Hematopoietic multipotent progenitor cell treated with erythropoietin and hydrocortisone succinate and interleukin-3 and kit ligand, for 15 days (in vitro differentiated cells): ENCODE measurements at places on chromosomes 7 and 10.

DNA sequence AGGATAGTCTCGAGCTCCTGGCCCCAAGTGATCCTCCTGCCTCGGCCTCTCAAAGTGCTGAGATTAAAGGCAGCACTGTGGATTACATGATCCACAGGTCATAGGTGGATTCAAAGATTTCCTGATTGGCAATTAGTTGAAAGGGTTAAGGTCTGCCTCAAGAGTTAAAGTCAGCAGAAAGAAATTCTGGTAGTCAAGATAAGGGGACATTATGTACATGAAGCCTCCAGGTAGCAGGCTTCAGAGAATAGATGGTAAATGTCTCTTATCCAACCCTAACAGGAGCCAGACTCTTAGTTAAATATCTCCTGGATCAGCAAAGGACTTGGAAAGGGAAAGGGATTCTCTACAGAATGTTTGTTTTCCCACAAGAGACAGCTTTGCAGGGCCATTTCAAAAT, 93.7 kb downstream of the SKIDA1 start:
- DNase-seq = no peak

DNA sequence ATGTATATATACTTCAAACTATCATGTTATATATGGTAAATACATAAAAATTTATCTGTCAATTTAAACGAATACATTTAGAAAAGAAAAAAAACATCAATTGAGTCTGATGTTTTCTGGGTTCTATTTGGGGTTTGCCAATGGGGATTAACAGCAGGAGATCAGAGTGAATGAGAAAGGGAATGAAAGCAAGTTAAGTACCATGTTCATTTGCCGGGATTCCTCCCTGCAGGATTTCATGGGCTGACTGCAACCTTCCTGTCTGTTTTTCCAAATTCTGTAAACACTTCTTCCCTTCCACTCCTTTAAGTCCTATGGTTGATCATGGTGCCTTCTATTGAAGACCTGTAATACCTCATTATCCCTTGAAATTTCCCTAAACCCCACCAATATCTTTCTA, 33.9 kb upstream of the SEMA3A start:
- no peak for DNase-seq

DNA sequence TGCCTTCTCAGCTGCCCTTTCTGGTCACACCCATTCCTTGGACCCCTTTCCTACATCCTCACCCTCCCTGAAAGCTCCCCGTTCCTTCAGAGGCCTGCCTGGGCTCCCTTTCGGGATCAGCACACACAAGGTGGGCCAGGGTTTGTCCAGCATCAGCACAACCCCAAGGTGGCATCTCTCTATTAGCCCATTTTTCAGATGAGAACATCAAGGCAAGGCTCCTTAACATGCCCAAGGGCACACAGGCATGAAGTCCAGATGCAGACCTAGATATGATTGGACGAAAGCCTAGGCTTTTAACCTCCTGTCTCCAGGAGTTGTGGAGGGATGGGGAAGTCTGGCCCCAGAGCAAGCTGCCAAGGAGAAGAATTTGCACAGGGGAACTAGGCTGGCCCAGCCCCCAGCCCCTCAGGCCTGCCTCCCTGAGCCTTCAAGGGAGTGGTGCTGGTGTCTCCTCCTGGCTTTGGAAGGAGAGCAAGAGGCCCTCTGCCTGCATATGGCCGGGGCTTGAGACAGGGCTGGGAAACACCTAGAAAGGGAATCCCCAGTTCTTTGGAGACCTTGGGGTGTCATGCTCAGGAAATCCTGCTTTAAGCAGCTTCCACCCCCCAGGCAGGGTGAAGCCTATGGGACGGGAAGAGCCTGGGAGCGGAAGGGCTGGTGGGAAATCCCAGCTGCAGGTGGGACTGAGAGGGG, 9.0 kb upstream of the VSIR start:
- no peak for DNase-seq

GRCh38 chr10:1546431-1547110, 190.8 kb downstream of the ADARB2 start:
- no peak for DNase-seq

GRCh38 chr7:150903606-150904005, 51.3 kb downstream of the AOC1 start:
- DNase-seq = no peak

DNA sequence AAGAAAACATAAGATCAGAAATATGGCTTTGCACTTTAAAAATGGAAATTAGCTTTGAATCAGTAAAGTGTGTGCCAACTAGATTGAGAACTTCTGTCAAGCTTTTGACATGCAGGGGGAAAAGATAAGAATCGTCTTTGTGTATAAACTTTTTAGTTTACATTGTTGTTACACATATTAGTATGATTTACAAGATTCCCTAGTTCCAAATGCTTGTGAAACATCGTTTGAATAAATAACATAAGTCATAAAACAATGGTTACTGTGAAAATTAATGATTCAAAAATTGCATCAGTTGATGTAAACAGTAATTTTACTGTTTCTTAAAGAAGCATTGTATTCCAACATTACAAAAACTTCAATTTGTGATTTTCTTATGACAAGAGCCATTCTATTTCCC, 207.6 kb upstream of the MTPN start:
- no peak for DNase-seq

DNA sequence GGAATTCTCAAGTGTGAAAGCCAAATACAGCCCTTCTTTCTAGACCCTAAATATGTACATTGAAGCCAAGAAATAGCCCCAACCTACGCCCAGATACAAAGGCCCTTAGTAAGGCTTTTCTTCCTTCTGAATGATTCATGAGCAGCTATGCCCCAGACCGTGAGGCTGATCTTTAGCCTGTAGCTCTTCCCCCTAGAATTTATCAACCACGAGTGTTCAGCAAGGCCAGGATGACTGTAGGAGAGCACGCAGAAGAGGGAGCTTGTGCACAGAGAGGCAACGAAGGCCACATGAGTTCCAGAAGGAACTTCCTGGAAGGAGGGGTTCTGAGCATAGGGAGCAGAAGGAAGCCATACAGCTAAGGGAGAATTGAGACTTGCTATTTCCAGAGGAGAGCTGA, 53.0 kb upstream of the HABP2 start:
- no peak for DNase-seq

GRCh38 chr7:75650681-75651080, 88.1 kb downstream of the HIP1 start:
- peak; percentile 21 for DNase-seq

DNA sequence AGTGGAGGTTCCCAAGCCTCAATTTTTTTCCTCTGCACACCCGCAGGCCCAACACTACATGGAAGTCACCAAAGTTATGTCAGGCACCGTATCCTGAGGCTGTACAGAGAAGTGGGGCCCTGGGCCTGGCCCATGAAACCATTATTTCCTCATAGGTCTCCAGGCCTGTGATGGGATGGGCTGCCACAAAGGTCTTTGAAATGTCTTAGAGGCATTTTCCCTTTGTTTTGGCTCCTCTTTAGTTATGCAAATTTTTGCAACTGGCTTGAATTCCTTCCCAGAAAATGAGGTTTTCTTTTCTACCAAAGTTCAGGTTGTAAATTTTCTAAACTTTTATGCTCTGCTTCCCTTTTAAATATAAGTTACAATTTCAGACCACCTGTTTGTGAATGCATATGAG, 365.2 kb downstream of the HGF start:
- no peak for DNase-seq

GRCh38 chr7:27172823-27173510, 1.2 kb downstream of the HOXA10 start:
- no peak for DNase-seq

DNA sequence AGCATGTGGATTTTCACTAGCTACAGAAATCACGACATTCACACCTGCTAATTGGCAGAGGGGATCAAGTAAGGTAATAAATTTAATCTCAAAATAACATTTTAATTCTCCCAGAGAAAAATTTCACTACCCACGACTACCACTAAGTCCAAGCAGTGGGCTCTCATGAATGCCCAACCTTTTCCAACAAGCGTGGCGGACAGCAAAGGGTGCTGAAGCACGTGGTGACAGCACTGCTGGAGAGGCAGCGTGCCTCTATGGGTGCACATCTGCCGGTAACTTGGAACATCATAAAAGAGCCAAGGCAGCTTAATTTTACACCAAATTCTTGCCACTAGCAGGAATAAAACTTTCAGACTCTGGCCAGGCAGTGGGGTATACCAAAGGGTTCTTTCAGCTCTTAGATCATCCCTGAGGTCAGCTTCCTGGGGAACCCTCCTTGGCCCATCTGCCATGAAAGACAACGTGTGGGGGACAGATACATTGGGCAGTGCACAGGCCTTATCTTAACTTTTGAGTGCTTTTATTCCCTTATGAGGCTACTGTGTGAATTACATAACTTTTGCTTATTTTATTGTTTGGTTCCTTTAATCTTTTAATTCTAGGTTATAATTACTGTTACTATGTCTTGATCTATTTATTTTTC, 206.7 kb upstream of the KCTD7 start:
- peak; percentile 11 for DNase-seq
